ENCODE measurements at places on chromosomes 6 and 20. TPM values are rescaled to one million over a fixed set of nuclear protein-coding genes. Genes with fewer than 3 reads are reported as not detected.

Gene BPIFB2
- total RNA-seq: not detected

Gene VNN1
- total RNA-seq: not detected

Gene TFAP2D
- total RNA-seq: not detected

Gene SPATA2
- total RNA-seq: 9.6 TPM

Gene STK38
- 17.5 TPM for total RNA-seq

Gene SNX9
- total RNA-seq: 31.3 TPM

Gene TNFRSF6B
- total RNA-seq: 0.86 TPM

GRCh38 chr20:9499126-9499899 is 15.1 kb upstream of the LAMP5 start:
- H3K4me3 ChIP-seq: no peak overlapping the region
- no peaks in the 10 kb centered on the region for H3K27me3 ChIP-seq
- no peaks in the 10 kb centered on the region for H3K4me1 ChIP-seq

DNA sequence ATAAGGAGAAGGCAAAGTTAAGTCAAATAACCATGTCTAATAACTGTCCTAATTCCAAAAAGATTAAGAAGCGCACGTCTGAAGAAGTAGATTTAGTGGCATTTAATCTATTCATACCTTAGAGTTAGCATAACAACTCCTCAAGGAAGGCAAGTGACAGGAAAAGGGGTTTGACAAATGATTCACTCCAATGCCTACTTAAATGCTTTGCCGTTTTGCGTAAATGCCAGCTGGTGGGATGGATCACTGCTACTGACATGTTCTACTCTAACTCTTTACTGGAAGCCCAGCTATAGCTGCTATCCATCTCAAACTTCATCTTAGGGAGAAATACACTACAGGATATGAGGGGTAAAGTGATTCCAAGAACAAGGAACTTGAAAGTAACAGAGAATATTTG is 347.3 kb upstream of the RUNX2 start:
- H3K4me1 ChIP-seq: no peaks in the 10 kb centered on the region
- H3K27ac ChIP-seq: no peak overlapping the region
- no peaks in the 10 kb centered on the region for H3K36me3 ChIP-seq
- no peak for DNase-seq

- no peak overlapping the region for H3K4me3 ChIP-seq
- H3K4me1 ChIP-seq: peaks cover 5% of the 10 kb centered on the region
- no peak overlapping the region for H3K27ac ChIP-seq
Measured at GRCh38 chr20:10987651-10988383, 314.0 kb upstream of the JAG1 start.

- no peak overlapping the region for H3K4me3 ChIP-seq
- DNase-seq: no peak
- H3K27me3 ChIP-seq: no peaks in the 10 kb centered on the region
- H3K27ac ChIP-seq: no peak overlapping the region
- H3K4me1 ChIP-seq: no peaks in the 10 kb centered on the region
Measured at GRCh38 chr6:10219510-10219909, 195.4 kb downstream of the TFAP2A start.

DNA sequence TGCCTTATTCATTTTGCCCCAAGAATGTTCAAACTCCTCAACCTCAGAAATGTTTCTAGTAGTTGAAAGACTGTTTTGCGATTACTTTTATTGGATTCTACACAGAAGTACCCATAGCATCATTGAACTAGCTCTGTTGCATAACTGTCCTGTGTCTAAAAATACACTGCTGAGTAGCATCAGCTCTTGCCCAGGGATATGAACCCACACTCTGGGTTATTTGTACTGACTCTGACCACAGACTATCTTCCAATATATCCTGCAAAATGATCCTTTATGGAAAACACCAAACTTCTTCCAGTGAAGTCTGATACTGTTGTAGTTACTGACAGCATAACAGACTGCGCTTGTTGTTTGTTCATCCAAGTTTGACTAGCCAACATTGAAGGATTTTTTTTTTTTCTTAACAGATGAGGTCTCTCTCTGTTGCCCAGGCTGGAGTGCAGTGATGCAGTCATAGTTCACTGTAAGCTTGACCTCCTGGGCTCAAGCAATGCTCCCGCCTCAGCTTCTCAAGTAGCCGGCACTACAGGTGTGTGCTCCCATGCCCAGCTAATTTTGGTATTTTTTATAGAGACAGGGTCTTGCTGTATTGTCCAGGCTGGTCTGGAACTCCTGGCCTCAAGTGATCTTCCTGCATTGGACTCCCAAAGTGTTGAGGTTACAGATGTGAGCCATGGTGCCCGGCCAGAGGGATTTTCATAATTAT is 49.9 kb downstream of the TULP4 start:
- no peak overlapping the region for H3K27ac ChIP-seq
- H3K27me3 ChIP-seq: no peaks in the 10 kb centered on the region
- H3K4me3 ChIP-seq: no peak overlapping the region
- no peaks in the 10 kb centered on the region for H3K36me3 ChIP-seq
- DNase-seq: no peak
